LHCN-M2 (cell line): ENCODE measurements at places on chromosomes 12 and 14.

GRCh38 chr12:131114942-131115584, 161.4 kb downstream of the ADGRD1 start:
- DNase-seq: no peak

DNA sequence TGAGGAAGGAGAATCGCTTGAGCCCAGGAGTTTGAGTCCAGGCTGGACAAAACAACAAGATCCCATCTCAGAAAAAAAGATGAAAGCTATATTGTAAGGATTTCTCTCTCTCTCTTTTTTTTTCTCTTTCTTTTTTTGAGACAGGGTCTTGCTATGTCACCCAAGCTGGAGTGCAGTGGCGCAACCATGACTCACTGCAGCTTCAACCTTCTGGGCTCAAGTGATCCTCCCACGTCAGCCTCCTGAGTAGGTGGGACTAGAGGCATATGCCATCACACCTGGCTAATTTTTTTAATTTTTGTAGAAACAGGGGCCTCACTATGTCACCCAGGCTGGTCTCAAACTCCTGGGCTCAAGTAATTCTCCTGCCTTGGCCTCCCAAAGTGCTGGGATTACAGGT, 5.8 kb upstream of the MRPL42 start:
- no peak for DNase-seq

DNA sequence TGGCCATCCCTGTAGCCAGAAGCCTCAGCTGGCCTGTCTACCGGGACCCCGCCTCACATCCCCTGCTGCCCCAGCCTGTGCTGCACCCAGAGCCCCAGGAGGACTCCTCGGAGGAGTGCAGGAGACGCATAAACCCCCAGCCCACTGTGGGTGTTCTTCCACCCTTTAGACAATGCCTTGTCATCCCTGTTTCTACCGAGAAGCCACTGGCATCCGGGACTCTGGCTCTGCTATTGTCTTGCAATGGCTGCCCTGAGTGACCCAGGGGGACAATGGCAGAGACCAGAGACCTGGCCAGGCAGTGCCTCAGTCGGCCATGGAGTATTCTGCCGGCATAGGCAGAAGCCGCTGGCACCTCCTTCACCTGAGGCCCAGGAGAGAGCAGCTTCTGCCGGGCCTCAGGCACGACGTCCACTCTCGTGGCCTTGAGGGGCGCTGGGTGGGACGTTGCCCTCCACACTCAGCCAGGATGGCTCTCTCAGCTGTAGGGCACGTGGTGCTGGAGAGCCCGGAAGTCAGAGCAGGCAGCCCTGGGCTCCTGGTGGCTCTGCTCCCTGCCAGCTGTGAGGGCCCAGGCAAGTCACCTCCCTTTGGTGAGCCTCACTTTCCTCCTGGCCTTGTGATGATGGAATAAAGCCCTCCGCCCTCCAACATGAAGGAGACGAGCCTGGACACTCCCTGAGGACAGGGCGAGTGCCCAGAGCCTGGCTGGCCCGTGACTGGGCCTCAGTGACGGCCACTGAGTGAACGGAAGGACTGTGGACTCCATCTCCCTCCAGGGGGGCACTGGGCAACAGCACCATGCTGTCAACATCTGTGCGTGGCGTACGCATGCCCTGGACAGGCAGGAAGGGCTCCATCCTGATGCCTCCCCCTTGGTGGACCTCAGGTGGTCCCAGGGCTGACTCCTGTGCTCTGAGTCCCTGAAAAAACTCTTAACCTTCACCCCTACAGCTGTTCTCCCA, 41.0 kb downstream of the TRAFD1 start:
- DNase-seq: no peak

- DNase-seq: no peak
These were observed 254.1 kb downstream of the NRXN3 start for GRCh38 chr14:78424311-78424710.

DNA sequence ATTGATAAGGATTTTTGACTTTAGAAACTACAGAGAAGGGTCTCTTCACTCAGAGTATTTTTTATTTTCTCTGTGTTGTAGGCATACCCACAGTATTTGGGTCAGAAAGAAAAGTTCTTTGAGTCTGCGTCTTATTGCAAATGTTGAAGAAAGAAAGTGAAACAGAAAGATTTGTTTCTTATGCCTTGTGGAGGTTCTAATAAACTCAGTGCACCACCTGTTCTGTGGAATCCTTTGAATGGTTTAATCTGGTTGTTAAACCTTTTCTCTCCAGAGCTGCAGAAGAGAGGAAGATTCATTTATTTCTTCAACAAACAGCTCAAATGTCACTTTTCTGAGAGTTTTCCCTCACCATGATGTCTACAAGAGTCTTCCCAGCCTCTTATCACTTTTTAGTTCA, 146.6 kb upstream of the PLEKHG7 start:
- no peak for DNase-seq

DNA sequence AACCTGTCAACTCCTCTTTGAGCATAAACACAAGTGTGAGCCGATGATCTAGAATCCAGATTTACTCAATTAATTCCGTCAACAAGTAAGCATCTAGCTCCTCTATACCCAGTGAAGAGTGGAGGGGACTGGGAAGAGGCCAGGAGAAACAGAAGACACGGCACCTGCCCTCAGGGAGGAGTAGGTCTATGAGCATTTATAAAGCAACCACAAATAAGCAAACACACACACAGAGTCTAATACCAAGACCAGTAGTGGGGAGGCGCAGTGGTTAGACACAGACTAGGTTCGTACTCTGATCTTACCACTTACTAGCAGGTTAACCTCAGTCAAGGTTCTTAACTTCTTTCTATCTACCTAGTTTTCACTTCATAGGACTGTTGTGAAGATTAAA, 5.9 kb upstream of the FOXN3 start:
- no peak for DNase-seq

DNA sequence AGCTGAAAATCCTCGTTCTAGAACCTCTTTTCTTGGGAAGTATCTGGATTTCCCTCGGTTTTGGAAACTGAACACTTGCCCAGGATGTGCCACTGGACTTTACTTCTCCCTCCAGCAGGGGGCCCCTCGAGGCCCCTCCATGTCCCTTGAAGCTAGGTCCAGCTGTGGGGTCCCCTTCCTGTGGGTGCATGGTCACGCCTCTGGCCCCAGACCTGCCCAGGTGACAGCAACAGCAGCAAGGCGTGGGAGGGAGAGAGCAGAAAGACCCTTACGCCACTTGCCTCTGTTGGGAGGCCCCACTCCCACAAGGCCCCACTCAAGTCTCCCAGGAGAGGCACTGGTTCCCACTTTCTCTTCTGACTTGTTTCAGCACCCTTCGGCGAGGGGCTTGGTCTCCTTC, 3.1 kb downstream of the SLC25A29 start:
- DNase-seq: no peak

DNA sequence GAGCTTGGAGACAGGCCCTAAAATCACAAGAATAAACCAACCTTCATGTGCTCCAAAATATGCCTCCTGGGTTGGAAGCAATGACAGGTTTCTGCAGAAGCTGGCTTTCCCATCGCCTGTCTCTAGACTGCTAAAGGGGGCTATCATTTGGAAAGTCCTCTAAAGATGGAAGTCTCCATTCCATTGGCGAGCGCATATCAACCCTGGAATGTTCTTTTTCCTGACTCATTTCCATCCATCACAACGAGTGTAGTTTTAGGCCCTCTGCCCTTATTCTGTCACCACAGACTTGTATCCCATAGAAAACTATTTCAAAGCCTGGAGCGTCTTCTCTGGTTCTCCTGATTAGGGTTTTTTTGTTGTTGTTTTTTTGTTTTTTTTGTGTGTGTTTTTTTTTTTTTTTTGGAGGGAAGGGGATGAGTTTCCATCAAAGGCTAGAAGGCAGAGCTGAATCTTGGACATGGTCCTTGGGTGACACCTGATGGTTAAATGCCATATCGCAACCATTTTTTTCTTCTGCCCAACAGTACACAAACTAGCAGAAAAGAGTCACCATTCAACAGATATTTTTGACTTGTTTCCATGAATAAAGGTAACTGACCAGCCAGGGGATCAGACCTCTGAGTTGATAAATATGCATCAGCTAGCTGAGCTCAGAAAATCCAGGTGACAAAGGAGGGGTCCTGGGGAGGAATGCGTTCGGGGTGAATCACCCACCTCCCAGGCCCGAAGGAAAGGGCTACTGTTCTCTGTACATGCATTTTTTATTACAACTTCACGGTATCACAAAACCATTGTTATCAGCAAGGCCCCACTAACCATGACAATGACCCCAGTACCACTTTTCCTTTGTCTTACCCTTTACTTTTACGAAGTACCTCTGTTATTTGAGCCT, 40.5 kb downstream of the KCNA5 start:
- DNase-seq: peak; percentile 56

GRCh38 chr12:1083151-1083888, 92.3 kb downstream of the ERC1 start:
- no peak for DNase-seq

GRCh38 chr12:27732281-27732680, 21.6 kb downstream of the MRPS35 start:
- DNase-seq: no peak

GRCh38 chr14:56310643-56311042, 192.4 kb downstream of the PELI2 start:
- peak; percentile 64 for DNase-seq

DNA sequence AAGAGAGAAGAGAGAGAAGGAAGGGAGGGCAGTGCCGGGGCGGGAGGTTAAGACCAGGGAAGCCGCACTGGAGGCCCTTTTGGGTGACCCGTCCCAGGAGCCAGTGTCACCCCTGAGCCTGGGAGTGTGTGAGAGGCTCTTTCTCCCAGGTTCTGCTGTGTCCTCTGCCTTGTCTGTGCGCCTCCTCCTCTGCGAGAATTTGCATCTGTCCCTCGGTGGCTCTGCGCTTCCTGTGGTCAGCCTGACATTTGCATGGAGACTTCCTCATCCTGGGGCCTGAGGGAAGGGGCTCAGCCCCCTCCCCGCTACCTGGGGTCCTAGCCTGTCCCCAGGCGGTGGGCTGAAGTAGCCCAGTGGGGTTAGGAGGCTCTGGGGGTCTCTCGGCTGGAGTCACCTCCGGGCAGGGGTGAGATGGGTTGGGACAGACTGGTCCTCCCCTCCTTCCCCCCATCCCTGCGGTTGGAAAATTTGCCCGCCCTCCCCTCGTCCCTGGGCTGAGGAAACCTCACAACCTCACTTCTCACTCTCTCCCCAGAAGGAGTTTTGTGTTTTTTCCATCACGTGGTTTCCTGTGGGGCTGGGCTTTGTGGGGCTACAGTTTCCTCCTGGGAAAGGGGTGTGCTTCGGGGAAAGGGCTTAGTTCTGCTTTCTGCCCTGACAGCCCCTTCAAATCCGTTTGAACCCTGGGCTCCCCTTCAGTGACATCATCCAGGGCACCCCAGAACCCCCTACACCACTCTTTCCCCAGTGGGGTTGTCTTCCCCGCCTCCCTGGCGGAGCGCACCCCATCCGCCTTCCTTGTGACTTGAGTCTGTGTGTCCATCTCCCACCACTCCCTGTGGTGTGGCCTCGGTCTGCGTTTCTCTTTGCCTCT, 2.5 kb downstream of the PTPN6 start:
- no peak for DNase-seq

- DNase-seq: no peak
These were observed 148.3 kb downstream of the KCNA5 start for GRCh38 chr12:5191803-5192538.

DNA sequence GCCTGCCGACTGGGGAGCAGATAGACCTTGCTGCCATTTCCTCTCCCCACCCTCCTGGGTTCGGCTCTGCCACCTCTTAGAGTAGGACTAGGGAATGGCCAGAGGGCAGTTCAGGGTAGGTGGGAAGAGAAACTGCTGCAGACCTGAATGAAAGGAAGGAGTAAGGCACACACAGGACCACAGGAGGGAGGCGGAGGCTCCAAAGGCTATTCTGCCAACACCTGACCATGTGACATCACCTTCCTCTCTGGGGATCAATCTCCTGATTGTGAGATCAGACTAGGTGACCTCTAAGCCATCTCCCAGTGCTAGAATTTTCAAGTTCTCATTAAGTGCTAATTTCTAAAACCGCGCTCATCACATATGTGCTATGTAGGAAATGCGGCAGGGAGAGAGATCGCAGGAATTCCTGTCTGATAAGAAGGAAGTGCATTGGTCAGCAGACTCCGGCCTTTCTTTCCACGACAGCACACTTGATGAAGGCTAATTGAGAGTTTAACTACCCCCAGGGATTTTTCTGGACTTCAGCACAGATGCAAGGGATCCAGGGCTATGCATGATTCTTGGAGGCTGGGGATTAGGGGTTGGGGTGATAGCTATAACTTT, 11.5 kb upstream of the TSPAN11 start:
- no peak for DNase-seq

- peak; percentile 33 for DNase-seq
These were observed 67.8 kb upstream of the EGLN3 start for GRCh38 chr14:34018564-34019244.
